ENCODE measurements at places on chromosomes 1 and 21. TPM values are rescaled to one million over a fixed set of nuclear protein-coding genes. Genes with fewer than 3 reads are reported as not detected.

DNA sequence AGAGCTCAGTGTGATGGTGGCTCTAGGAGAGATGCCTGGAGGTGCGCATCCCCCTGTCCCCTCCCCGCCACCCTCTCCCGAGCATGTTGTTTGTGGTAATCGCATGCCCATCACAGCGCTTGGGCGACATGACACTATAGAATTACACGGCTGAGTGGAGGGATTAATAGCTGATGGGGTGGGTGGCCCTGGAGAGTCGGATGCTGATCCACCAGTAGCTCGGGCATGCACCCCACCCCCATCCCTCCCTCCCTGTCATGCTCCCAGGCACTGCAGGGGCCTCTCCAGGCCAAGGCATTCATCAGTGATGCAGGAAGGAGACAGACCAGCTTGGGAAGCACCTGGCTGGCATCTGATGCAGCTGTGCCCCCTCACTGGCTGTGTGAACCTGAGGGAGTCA lies 159.0 kb upstream of the IGSF21 start:
- DNase-seq, result no peak

GRCh38 chr1:217109928-217110327 lies 386.7 kb upstream of the ESRRG start:
- DNase-seq, result no peak

- DNase-seq, result no peak
Observed at GRCh38 chr1:46637444-46638083, 21.0 kb upstream of the MOB3C start.

DNA sequence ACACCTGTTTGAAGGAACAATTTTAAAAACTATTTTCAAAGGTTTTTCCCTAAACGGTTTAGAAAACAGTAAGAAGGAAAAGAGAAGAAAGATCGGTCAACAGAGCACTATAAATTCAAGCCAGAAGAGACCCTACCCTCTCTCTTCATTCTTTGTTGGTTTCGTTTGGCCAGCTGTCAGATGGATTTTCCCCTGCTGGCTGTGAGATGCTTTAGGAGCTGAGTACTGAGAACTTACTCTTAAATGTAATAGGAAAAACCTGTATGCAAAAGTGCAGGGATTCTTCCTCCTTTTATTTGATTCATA lies 1.3 kb upstream of the TXNIP start:
- no peak for DNase-seq

DNA sequence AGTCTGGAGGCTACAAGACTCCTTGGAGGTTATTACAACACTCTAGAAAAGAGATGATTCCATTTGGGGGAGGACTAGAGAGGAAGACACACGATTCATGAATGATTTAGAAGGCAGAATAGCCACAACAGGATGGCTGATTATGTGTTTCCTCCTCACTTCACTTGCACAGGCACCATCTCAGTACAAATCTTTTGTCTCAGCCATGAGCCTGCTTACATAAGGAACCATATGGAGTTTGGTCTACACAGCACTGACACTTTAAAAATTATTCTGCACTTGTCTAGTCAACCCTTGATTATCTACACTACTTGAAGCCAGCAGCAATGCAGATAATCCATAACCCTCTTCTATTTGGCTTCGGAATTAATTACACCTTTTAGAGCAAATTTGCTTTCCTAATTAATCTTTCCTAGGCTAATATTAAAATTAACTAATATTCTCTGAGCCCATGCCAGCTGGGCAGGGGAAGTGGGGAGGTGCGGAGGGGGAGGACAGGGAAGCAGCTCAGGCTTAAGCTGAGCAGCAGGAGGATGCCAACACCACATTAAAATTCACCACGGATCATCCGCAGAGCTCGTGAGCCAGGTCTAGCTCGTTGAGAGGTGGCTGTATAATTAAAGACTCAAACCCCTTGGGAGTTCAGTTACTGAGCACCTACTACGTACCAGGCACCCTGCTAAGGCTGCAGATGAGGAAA lies 3.2 kb upstream of the LEMD1 start:
- no peak for DNase-seq

DNA sequence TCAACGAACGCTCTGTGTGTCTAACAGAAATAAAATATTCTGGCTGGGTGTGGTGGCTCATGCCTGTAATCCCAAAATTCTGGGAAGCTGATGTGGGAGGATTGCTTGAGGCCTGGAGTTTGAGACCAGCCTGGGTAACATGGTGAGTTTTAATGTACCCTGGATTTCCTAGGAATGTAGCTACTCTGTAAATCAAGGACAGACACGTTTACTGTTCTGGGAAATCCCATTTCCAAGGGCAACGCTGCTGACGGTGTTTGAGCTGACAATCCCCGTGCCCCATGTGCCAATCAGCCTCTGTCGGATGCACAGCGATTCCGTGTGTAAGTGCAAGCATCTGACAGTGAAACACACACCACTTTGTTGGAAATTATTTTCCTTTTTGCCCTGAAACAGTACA lies 8.0 kb downstream of the CORT start:
- DNase-seq, result no peak

DNA sequence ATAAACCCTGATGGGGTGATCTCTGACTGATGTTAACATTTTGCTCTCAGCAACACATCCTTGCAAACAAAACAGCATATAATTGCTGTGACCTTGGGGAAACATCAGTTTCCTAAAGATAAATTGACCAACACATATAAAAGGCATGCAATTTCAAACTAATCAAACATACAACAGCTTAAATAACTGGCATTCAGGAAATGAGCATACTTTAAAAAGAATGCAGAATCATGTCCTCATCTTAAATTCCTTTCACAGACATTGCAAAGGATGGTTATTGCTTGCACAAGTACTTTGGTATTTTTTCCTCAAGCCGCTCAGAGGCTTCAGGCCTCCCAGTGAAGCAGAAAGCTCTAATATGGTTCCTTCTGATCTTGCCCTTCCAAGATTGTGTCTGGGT lies 53.4 kb upstream of the RGS18 start:
- DNase-seq, result peak; percentile 15

GRCh38 chr1:185767508-185768120 lies 33.4 kb downstream of the HMCN1 start:
- no peak for DNase-seq

The CHI3L1 gene
- total RNA-seq, result not detected

All from LHCN-M2 (cell line).